ENCODE measurements at places on chromosomes 11 and 22.

GRCh38 chr11:66614073-66614472 lies 2.4 kb upstream of the RBM14 start:
- no peak for DNase-seq

GRCh38 chr11:21628641-21629040 lies 564.2 kb upstream of the ANO5 start:
- no peak for DNase-seq

- DNase-seq = no peak
These were observed 234.4 kb upstream of the MTNR1B start for GRCh38 chr11:92735039-92735438.

GRCh38 chr11:65859812-65860277 lies 388 bp upstream of the MUS81 start:
- DNase-seq = no peak

DNA sequence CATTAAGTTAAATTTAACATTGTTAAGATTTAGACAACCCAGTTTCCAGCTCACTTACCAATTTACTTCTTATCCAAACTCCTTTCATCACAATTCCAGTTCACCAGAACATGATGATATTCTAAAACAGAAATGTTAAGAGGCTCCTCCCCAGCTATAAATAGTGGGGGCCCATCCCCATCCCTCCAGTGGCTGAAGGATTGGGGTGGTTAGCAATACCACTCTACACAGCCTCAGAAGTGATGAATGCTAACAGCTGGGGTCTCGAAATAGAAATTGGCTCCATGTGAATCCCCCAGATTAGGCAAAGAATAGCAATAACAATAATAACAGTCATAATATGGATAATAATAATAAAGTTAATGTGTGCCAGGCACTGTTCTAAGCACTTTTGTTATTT lies 97.9 kb upstream of the NCAM1 start:
- no peak for DNase-seq

GRCh38 chr11:84590106-84590505 lies 1037.0 kb downstream of the DLG2 start:
- no peak for DNase-seq

DNA sequence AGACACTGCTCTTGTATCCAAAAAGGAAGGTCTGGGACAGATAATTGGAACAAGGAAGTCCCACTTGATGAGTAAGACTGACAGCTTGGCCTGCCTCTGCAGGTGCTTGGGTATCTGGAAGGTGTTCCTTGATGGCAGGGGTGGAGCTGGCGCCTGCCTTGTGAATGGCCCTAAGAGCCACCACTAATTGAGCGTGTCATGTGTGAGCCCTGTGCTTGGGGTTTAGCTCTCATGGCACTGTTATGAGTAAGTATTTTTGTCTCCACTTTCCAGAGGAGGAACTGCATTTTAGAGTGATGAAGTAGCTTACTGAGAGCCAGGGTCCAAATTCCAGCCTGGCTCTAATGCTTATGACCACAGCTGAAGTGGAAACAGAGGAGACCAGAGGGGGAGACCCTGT lies 71.2 kb upstream of the NECTIN1 start:
- DNase-seq = no peak

- DNase-seq = no peak
These were observed 48.7 kb upstream of the BARX2 start for GRCh38 chr11:129326921-129327320.

- DNase-seq = no peak
These were observed at the start of gene CHRM4 for GRCh38 chr11:46391578-46392420. CHRM4 (minus strand) TSS chr11:46391776; CDS start chr11:46386557, 5,219 bp downstream.

DNA sequence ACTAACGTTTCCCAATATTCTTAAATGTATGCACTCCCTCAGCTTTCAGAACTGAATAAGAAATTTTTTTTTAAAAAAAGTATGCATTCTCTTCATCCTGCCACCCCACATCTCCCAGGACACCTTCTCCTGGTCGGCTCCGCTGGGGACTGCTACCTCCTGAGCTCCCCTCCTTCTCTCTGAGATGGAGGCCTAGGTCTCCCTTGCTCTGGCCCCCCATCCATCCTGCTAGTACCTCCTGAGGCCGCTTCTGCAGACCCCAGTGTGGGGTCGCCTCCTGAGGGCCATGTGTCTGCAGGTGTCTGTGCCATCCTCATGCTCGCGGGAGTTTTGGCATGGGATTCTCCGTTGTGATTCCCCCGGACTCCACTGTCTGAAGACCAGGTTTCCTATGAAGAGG lies 27.8 kb downstream of the FAM118A start:
- no peak for DNase-seq
